ENCODE measurements at places on chromosomes 12 and 14. TPM values are rescaled to one million over a fixed set of nuclear protein-coding genes. Genes with fewer than 3 reads are reported as not detected.

TSPAN8 gene
- total RNA-seq = 0.13 TPM

CDH24 gene
- 12.5 TPM for total RNA-seq

CCDC196 gene
- not detected for total RNA-seq

GPD1 gene
- 0.16 TPM for total RNA-seq

Data from epithelial cell of alveolus of lung (primary cell).